ENCODE measurements at places on chromosomes 5 and 9. TPM values are rescaled to one million over a fixed set of nuclear protein-coding genes. Genes with fewer than 3 reads are reported as not detected.

GRCh38 chr5:65907135-65907534 lies 19.2 kb upstream of the ERBIN start:
- no peak for DNase-seq

DNA sequence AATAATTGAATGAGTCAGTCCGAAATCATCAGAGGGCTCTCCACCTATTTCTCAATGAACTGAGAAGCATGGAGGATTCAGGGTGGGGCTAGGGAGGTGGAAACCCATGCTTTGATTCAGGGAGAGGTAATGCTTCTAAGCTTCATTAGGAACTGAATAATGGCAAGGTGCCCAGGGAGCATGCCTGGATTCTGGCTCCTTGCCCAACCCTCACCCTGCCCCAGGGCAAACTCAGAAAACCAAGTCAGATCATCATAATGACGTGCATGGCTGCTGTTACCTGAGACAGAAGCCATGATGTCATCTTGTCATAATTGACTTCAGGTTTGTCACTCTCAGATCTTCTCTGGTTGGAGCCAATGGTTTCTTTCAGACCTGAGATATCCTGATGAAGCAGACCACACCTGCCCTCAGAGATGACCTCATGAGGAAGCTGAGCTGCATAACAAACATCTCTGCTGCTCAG lies 199.6 kb downstream of the SYK start:
- peak; percentile 91 for DNase-seq

GRCh38 chr9:35577486-35577885 lies 27.6 kb upstream of the TESK1 start:
- peak; percentile 44 for DNase-seq

DNA sequence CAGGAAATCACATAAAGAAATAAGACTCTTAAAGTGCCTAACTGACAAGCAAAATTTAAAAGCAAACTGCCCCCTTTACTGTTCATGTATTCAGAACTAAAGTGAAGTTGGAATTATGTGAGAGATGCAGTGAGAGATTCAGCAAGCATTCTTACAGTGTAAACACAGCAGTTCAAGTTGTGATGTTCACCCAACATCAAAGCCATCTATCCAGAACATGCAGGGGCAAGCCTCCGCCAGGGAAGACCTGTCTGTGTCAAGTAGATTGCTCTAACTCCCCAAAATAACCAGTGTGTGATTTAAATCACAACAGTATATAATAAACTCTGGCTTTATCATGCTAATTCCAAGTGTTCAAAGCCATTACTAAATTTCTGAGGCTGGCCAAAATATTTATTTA lies 233.3 kb downstream of the BNC2 start:
- no peak for DNase-seq

- no peak for DNase-seq
These were observed 67.1 kb upstream of the RIOK2 start for GRCh38 chr5:97250113-97250512.

- DNase-seq = peak; percentile 34
These were observed 318.0 kb downstream of the ADAMTS6 start for GRCh38 chr5:65163698-65164097.

GRCh38 chr9:132041798-132042197 lies 37.9 kb downstream of the MED27 start:
- no peak for DNase-seq

DNA sequence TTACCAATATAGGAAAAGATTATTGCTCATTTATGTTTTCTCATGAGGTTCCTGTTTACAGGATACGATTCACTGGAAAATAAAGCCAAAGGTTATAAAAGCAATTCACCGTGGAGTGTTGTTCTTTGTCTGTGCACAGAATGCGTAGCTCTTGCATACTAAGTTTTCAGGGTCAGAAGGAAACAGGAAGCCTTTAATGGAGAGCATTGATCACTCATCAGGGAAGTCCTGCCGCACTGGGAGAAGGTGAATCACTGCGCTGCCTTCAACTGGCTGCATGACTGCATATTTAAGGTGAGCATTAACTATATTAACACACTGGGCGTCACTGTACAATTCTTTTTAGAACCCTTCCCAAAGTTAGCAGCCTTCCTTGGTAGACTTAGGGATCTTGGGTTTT lies 74.1 kb upstream of the SYK start:
- DNase-seq = no peak

The TMEM174 gene
- not detected for total RNA-seq

DNA sequence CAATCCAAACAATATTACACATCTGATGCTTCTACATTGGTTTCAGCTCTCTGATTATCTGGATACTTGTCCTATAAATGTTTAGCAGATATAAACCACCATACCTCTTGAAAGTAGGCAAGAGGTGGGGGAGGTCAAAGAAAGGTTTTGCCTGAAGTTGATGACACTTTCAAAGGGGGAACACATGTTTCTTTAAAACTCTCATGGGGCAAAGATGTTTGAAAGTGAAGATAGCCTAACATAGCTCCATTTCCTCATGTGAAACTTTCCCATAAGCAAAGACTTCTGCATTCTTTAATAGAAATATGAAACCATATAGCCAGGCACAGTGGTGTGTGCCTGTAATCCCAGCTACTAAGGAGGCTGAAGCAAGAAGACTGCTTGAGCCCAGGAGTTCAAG lies 62.1 kb downstream of the CETN3 start:
- no peak for DNase-seq

The PFN3 gene
- total RNA-seq = not detected

The BARX1 gene
- not detected for total RNA-seq

The ANKRD18B gene
- 3.7 TPM for total RNA-seq

DNA sequence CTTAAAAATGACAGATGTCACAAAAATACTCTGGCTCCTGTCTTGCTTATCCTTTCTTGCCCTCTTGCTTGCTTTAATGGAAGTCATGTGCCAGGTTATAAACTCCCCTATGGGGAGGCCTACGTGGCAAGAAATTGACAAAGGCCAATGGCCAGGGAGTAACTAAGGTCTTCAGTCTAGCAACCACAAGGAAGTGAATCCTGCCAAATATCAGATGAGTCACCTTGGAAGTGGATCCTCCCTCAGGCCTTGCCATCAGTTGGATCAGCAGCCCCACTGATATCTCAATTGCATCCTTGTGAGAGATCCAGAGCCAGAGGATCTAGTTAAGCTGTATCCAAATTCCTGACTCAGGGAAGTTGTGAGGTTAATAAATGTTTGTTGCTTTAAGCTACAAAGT lies 82.8 kb downstream of the CAAP1 start:
- peak; percentile 89 for DNase-seq

The RFESD gene
- 2.5 TPM for total RNA-seq
